ENCODE measurements at places on chromosomes 16 and 17.

GRCh38 chr16:55248494-55248893, 75.5 kb upstream of the IRX6 start:
- DNase-seq: no peak

GRCh38 chr17:44211281-44212265, 7.9 kb downstream of the UBTF start:
- no peak for DNase-seq

- no peak for DNase-seq
Measured at GRCh38 chr17:7932483-7932891, 481 bp downstream of the CNTROB start.

- no peak for DNase-seq
Measured at GRCh38 chr16:57178793-57179212, 7.0 kb downstream of the PSME3IP1 start.

GRCh38 chr16:3490911-3491629, 4.2 kb downstream of the C16orf90 start:
- no peak for DNase-seq

DNA sequence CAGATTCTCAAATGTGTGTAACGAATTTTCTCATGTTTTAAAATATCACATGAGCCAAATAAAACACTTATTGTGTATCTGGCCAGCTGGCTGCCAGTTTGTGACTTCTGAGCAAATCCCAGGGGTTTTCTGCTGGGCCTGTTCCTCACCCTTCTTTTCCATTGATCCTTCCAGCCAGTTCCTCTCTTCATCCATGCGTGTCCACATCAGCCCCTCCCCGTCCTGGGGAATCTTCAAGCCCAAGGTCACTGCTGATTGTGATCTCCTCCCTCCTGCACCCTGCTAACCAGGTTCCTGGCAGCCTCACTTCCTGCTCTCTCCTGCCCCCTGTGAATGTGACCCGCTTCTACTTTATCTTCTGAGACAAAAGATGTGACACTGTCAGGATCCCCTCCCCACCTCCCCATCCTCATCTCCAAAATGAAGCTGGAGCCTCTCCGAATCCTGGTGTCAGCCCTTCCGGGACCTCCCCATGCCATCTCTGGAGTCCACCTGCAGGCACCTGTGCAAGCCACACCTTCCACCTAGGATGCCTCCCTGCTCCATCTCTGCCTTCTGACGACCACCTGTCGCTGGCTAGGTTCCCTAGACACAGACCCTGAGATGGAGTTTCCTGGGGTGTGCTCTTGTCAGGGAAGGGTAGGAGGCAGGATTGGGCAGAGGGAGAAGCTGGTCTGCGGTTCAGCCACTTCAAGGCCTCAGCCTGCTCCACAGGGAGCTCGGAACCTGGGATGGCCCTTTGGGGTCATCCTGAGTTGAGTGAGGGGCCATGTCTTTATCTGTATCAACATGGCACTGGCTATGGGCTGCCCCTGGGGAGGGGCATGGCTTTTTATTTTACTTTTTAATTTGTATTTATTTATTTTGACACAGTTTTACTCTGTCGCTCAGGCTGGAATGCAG, 205.1 kb downstream of the KATNIP start:
- DNase-seq: no peak

DNA sequence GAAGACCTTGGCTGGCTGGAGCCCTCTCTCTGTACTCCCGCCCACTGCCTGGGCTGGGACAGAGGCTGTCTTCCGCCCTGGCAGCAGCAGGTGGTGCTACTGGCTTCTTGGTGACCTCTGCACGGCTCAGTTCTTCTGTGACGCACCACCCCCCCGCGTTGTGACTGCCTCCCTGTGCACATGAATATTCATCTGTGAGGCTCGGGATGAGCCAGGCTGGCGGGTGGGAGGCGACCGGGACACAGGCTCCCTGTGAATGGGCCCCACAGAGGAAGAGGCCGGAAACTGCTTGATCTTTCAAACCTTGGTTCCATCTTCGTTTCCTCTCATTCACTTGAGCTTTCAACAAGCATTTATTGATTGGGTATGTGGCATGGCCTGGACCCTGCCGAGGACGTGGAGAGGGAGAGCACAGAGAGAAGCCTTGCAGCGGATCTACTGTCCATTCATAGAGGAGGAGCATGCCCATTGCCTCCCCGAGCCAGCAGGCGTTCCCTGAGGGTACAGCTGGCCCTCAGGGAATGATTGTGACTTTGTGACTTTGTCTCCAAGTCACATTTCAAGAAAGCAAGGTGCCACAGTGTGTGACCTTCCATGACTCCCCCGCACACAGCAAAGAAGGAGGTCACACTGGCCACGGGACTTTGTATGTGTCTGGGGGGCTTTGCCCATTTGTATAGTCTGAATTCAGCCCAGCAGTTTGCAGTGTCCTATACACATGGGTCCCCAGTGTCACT, 45.0 kb downstream of the B9D1 start:
- DNase-seq: no peak

DNA sequence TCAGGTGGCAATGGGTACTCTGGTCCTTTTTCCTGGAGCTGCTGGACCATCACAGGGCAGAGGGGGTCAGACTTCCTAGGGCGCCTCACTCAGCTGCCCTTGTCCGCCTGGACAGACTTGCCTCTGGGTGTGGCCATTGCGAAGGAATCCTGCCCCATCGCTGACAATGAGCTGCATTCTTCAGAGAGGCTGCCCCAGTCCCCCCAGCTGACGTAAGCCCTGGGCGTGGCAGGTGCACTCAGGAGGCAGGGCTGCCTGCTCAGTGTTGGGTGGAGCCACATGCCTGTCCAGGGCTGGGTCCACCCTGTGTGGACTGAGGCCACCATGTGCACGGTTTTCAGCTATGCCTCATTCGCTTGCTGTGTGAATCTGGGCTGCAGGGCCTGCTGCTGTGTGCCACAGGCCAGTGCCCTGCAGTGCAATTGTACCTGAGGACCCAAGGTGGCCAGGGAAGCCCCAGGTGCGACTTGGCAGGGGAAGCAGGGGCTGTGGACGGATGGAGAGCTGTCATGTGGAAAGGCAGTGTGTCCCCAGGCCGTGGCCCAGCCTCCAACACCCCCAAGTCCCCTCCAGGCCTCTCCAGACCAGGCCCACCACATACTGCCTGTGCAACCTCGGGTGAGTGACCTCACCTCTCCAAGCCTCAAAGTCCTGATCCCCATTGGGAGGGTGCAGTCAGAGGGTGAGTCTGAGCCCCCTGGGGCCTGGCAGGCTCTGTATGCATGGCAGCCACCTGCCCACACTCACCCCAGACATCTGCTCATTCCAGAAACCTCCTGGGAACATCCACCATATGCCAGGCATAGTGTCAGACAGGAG, 14.0 kb upstream of the MPRIP start:
- DNase-seq: no peak

- DNase-seq: no peak
Measured at GRCh38 chr16:59124056-59124455, 389.9 kb upstream of the GOT2 start.

DNA sequence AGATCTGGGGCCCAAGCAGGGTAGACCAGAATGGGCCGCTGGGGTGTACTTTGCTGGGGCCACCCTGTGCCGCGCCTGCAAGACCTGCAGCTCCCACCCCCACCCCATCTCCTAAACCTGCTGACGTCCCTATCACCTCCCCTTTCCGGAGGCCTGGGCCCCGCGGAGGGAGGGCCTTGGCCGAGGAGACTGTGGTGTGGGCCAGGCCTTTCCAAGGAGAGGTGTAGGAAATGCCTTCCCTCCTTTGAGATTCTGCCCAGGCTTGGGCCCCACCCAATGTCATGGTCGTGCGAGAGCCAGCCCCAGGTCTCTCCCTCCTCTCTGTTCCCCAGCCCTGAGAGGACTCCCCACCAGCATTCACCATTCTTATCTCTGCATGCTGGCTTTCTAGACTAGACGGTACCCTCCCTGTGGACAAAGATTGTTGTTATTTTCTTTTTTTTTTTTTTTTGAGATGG, 3.9 kb upstream of the WFIKKN2 start:
- no peak for DNase-seq

DNA sequence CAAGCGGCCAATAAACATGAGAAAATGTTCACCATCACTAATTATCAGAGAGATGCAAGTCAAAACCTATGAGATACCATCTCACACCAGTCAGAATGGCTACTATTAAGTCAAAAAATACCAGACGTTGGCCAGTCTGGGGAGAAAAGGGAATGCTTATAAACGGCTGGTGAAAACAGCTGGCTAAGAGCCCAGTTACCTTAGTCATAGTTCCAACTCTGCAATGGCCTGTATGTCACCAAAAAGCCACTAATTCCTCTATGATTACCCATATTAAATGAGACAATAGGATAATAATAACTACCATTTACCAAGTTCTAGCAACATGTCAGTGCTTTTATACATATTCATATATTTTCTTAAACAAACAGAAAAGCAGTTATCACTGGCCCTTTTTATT, 42.9 kb upstream of the CDRT4 start:
- DNase-seq: no peak

DNA sequence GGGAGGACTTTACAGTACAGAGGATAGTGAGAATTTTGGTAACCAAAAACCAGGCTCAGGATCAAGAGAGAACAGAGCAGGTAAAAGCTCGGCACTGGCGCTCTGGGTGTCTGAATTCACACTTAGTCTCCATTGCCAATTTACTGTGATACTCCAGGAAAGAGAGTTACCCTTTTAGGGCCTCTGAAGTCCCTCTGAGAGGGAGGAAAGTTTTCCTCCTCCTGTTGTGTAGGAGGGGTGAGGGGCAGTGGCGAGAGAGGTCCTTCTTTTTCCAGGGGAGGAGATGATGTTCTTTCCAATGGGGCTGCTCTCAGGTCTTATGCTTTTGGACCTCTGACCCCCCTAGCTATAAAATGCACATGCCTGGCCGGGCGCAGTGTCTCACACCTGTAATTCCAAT, 5.4 kb upstream of the TNS4 start:
- no peak for DNase-seq

- no peak for DNase-seq
Measured at GRCh38 chr16:27434141-27435051, 32.4 kb downstream of the IL21R start.

DNA sequence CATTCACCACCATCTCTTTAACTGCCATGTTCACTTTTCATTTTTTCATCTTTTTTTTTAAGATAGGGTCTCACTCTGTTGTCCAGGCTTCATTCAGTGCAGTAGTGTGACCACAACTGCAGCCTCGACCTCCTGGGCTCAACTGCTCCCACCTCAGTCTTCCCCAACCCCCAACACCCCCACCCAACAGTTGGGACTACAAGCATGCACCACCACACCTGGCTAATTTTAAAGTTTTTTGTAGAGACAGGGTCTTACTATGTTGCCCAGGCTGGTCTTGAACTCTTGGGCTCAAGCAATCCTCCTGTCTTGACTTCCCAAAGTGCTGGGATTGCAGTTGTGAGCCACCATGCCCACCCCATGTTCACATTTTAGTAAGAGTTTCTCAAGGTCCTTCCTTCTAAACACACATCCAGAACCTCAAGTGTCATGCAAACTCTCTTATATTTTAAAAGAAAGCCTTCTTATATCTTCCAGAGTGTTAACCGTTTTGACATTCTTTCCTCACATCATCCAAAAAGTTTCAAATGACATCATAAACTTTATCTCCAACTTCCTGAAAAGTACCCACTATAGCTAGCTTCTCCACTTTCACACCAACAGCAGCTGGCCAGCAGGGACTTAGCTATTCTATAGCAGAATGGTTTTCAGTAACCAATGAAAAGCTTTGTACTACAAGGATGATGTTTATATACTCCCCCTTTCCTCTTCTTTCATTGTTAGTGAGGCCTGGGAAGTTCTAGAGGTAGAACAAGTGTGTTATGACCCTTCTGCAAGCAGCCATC, 49.3 kb downstream of the TRAF4 start:
- no peak for DNase-seq

- no peak for DNase-seq
Measured at GRCh38 chr17:44767493-44767892, 8.7 kb downstream of the ADAM11 start.

GRCh38 chr17:76049836-76050537, 22.3 kb downstream of the SRP68 start:
- DNase-seq: no peak

- DNase-seq: no peak
Measured at GRCh38 chr17:50817838-50818237, 17.5 kb upstream of the WFIKKN2 start.

- DNase-seq: no peak
Measured at GRCh38 chr16:70677499-70678120, 8.2 kb downstream of the MTSS2 start.

GRCh38 chr17:81272616-81273015, 22.5 kb downstream of the SLC38A10 start:
- DNase-seq: no peak

DNA sequence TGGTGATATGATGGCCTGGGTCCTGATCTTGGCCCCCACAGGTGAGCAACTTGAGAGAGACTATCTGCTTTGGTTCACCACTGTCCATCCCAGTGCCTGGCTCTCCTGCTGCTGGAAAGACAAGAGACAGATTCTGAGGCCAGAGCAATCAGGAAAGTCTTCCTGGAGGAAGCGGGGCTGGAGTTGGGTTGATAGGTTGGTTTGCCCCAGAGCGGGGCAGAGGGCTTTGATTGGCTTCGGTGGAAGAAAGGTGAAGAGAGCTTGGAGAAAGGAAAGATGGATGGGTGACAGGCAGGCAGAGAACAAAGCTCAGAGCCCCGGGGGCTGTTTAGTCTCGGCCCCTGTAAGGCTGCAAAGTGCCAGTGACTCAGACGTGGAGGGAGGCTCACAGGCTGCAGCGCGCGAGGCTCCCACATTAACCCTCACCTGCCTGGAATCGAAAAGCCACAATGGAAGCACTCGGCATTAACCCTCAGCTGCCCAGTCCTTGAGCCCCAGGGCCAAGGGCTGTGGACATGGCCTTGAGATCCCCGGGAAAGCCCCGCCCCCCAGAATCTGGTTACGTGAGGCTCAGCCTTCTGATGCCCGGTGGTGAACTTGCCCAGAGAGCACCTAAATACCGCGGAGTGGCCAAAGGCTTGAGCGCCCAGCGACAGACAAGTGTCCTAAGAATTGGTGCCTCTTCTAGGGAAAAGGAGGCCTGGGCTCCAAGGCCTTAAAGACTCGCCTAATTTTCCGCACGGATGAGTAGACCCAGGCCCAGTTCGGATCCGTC, 996 bp upstream of the CPNE2 start:
- DNase-seq: no peak

GRCh38 chr17:50596191-50597037, 35.9 kb downstream of the CACNA1G start:
- DNase-seq: no peak
